ENCODE measurements at places on chromosomes 5 and 9. TPM values are rescaled to one million over a fixed set of nuclear protein-coding genes. Genes with fewer than 3 reads are reported as not detected.
A peak's percentile ranks its signal among the peaks of the same experiment; 100 is the strongest.

DNA sequence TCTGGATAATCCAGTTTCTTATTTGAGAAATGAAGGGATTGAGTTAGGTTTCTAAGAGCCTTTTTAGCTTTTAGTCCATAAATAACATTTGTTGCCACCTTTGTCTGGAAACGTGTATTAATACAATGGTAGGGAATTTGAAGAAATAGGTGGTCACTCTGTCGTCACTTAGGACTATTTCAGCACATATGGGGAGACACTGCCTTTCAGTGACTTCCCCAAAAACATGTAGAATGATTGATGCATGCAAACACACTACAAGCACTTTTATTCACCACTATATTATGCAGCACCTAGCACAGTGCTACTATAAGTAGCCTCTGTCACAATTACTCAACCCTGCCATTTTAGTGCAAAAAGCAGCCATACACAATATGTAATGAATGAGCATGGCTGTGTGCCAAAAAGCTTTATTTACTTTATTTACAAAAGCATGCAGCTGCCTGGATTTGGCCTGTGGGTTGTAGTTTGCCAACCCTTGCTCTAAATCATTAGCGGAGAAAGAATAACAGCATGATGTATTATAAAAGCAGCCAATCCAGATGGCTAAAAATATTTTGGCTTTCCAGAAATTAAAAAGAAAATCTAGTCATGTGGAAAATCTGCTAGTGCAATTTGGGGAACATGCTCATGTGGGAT is 154.2 kb upstream of the HMHB1 start:
- H3K4me1 ChIP-seq, result no peaks in the 10 kb centered on the region
- H3K27ac ChIP-seq, result no peak overlapping the region
- no peaks in the 10 kb centered on the region for H3K36me3 ChIP-seq
- DNase-seq, result no peak
- no peak overlapping the region for H3K4me3 ChIP-seq

GRCh38 chr5:112551419-112552032 is 132.4 kb upstream of the EPB41L4A start:
- no peaks in the 10 kb centered on the region for H3K4me1 ChIP-seq
- no peak overlapping the region for H3K4me3 ChIP-seq
- H3K36me3 ChIP-seq, result no peaks in the 10 kb centered on the region
- no peaks in the 10 kb centered on the region for H3K27me3 ChIP-seq

Gene SLC46A2
- not detected for total RNA-seq

GRCh38 chr5:131794586-131794985 is 2.2 kb downstream of the FNIP1 start:
- H3K27me3 ChIP-seq, result no peaks in the 10 kb centered on the region

GRCh38 chr5:150065346-150065745 is 21.0 kb downstream of the CSF1R start:
- H3K27ac ChIP-seq, result no peak overlapping the region
- H3K27me3 ChIP-seq, result no peaks in the 10 kb centered on the region
- no peak overlapping the region for H3K4me3 ChIP-seq
- peak; percentile 83 for DNase-seq

- no peak overlapping the region for H3K4me3 ChIP-seq
- no peak for DNase-seq
- H3K27ac ChIP-seq, result no peak overlapping the region
- H3K4me1 ChIP-seq, result no peaks in the 10 kb centered on the region
- H3K36me3 ChIP-seq, result no peaks in the 10 kb centered on the region
- H3K27me3 ChIP-seq, result no peaks in the 10 kb centered on the region
Observed at GRCh38 chr5:56279979-56280378, 46.8 kb upstream of the ANKRD55 start.

- H3K36me3 ChIP-seq, result no peaks in the 10 kb centered on the region
- H3K4me1 ChIP-seq, result no peaks in the 10 kb centered on the region
- no peaks in the 10 kb centered on the region for H3K27me3 ChIP-seq
- DNase-seq, result no peak
- peak overlapping the region; percentile 98 for H3K4me3 ChIP-seq
Observed at GRCh38 chr5:65482296-65482735, 596 bp upstream of the ADAMTS6 start.

- H3K4me3 ChIP-seq, result no peak overlapping the region
- no peaks in the 10 kb centered on the region for H3K27me3 ChIP-seq
- DNase-seq, result no peak
- H3K4me1 ChIP-seq, result no peaks in the 10 kb centered on the region
Observed at GRCh38 chr5:170917113-170917512, 55.3 kb downstream of the RANBP17 start.

Gene CD180
- 1.6 TPM for total RNA-seq

DNA sequence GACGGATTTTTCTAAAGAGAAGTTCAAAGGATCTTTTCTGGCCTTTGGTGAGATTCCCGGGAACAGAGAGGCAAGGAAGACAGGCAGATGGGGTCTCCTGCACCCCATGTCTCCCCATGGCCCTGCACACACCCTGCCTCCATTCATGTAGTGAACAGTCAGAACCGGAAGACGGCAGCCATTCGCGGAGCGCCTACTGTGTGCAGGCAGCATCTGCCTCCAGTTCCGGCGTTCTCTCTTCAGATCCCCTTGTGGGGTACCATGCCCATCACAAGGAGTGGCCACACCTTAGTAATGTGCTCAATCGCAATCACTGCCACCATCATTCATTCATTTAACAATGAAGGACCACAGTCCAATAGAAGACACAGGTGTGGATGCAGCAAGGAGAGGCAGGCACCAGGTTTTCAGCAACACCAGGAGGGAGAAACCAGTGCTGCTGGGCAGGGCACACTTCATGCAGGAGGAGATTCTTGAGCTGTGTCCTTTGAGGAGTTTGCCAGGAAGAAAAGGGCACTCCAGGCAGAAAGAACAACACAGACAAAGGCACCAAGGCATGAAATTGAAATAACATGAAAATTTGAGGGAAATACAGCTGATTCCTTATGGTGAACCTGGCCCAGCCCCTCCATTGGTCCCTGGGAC is 171.5 kb upstream of the PHYKPL start:
- H3K4me3 ChIP-seq, result no peak overlapping the region
- no peaks in the 10 kb centered on the region for H3K4me1 ChIP-seq
- no peak overlapping the region for H3K27ac ChIP-seq
- H3K27me3 ChIP-seq, result no peaks in the 10 kb centered on the region

DNA sequence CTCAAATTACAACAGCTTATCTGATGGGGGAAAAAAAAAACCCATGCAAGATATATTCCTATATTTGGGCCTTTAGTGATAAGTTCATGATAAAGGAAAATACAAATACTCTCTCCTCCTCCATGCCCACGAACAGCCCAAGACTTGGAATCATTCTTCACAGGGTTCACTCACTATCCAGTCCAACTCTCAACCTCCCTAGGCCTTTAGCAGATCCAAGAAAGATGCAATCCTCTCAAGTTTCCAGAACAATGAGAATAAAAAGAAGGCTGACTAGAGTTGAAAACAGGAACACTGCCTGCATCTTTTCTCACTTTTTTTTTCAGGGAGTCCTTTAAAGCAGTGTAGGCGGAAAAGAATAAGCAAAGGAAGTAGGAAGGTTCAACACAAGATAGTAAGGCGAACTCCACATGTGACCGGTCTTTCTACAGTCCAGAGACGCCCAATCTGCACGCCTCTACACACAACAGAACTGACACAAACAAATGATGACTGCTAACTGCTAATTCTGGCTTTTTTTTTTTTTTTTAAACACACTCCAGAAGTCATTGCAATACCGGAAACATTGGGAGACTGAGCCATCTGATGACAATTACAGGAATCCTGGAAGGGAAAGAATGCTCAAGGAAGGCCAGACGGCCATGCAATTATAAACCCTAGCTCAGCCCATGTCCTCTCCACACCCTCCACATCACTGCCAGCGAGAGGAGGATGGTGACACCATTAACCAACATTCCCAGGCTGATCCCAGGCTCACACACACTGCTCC is 75.4 kb downstream of the BNC2 start:
- H3K4me3 ChIP-seq, result no peak overlapping the region
- no peaks in the 10 kb centered on the region for H3K27me3 ChIP-seq
- H3K36me3 ChIP-seq, result no peaks in the 10 kb centered on the region
- no peak for DNase-seq

Gene SPINK6
- not detected for total RNA-seq

Gene PRRC1
- total RNA-seq, result 46.2 TPM

DNA sequence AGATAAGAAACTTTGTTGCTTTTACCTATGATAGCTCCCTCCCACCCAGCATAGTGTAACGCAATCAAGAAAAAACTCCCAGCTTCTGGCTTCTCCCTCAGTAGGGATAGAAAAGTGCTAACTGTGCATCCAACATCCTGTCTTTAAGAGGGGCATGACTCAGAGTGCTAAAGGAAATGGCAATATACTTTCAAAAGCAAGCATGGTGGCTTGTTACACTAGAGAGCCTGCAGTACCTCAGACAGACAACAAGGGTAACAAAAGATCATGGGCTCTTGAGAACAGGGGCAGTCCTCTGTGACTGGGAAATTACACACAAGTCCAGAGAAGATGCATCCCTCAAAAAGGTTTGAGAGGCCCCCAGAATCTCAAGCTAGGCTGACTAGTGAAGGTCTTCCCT is 37.8 kb downstream of the PRELID2 start:
- no peak for DNase-seq
- H3K27me3 ChIP-seq, result no peaks in the 10 kb centered on the region
- H3K4me3 ChIP-seq, result no peak overlapping the region
- H3K4me1 ChIP-seq, result no peaks in the 10 kb centered on the region
- no peak overlapping the region for H3K27ac ChIP-seq

GRCh38 chr9:122086873-122087272 is 6.2 kb downstream of the TTLL11 start:
- H3K27ac ChIP-seq, result peak overlapping the region; percentile 57
- H3K36me3 ChIP-seq, result no peaks in the 10 kb centered on the region
- H3K4me3 ChIP-seq, result no peak overlapping the region
- no peaks in the 10 kb centered on the region for H3K27me3 ChIP-seq

Gene PCDHA6
- total RNA-seq, result 0.45 TPM

DNA sequence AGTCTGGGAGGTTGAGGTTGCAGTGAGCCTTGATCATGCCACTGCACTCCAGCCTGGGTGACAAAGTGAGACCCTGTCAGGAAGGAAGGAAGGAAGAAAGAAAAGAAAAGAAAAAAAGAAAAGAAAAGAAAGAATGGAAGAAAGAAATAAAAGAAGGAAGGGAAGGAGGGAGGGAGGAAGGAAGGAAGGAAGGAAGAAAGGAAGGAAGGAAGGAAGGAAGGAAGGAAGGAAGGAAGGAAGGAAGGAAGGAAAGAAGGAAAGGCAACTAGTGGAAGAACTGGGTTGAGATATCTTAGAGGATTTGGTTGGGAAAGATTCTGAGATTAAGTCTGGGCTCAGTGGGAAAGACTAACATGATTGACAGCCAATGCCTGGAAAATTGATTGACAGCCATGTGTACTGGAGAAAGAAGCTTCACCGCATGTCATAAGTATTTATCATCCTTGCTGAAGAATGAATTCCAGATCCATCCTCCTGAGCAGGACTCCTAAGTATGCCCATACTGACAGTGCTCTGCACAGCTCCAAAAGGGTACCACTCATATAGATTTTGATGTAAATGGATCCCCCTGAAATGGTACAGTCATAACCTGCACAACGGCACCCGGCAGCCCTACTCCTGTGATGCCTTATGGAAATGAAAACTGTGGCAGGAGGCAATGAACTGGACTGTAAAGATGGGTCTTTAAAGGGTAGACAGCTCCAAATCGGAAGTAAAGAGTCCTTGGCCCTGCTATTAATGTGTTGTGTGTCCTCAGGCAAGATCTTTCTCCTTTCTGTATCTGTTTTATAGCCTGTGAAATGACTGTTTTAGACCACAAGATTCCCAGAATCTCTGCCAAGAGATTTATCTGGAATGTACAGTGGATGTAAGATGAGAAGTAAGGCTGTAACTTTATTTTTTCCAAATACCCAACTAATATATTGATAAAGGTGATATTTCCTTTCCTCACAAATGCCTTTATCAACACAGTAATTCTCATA is 16.9 kb upstream of the ADRA1B start:
- H3K27me3 ChIP-seq, result no peaks in the 10 kb centered on the region
- H3K4me3 ChIP-seq, result no peak overlapping the region
- H3K27ac ChIP-seq, result no peak overlapping the region
- no peak for DNase-seq

Gene TMEM252
- not detected for total RNA-seq

- H3K27me3 ChIP-seq, result no peaks in the 10 kb centered on the region
- no peak overlapping the region for H3K4me3 ChIP-seq
- H3K27ac ChIP-seq, result no peak overlapping the region
- H3K36me3 ChIP-seq, result no peaks in the 10 kb centered on the region
Observed at GRCh38 chr9:36214571-36214970, 23.9 kb downstream of the CLTA start.

GRCh38 chr9:18632632-18633403 is 158.9 kb downstream of the ADAMTSL1 start:
- H3K27ac ChIP-seq, result peak overlapping the region; percentile 86
- DNase-seq, result peak; percentile 70
- no peaks in the 10 kb centered on the region for H3K27me3 ChIP-seq
- no peaks in the 10 kb centered on the region for H3K36me3 ChIP-seq
- no peak overlapping the region for H3K4me3 ChIP-seq

Gene HRCT1
- 14.2 TPM for total RNA-seq

Gene TRPM6
- total RNA-seq, result 3.6 TPM

GRCh38 chr5:139446956-139447779 is 7.8 kb upstream of the DNAJC18 start:
- no peak overlapping the region for H3K27ac ChIP-seq
- no peak overlapping the region for H3K4me3 ChIP-seq
- H3K36me3 ChIP-seq, result no peaks in the 10 kb centered on the region
- no peaks in the 10 kb centered on the region for H3K27me3 ChIP-seq
- no peak for DNase-seq
- H3K4me1 ChIP-seq, result no peaks in the 10 kb centered on the region

GRCh38 chr5:17743580-17744435 is 109.5 kb downstream of the TAF11L14 start:
- no peak for DNase-seq

GRCh38 chr9:22645893-22646292 is 199.3 kb downstream of the DMRTA1 start:
- H3K4me1 ChIP-seq, result no peaks in the 10 kb centered on the region
- H3K4me3 ChIP-seq, result no peak overlapping the region
- no peak overlapping the region for H3K27ac ChIP-seq
- DNase-seq, result no peak
- no peaks in the 10 kb centered on the region for H3K27me3 ChIP-seq

- DNase-seq, result no peak
- H3K27me3 ChIP-seq, result no peaks in the 10 kb centered on the region
- no peaks in the 10 kb centered on the region for H3K36me3 ChIP-seq
- no peak overlapping the region for H3K27ac ChIP-seq
- no peak overlapping the region for H3K4me3 ChIP-seq
Observed at GRCh38 chr5:14172149-14172795, 29.1 kb downstream of the TRIO start.

DNA sequence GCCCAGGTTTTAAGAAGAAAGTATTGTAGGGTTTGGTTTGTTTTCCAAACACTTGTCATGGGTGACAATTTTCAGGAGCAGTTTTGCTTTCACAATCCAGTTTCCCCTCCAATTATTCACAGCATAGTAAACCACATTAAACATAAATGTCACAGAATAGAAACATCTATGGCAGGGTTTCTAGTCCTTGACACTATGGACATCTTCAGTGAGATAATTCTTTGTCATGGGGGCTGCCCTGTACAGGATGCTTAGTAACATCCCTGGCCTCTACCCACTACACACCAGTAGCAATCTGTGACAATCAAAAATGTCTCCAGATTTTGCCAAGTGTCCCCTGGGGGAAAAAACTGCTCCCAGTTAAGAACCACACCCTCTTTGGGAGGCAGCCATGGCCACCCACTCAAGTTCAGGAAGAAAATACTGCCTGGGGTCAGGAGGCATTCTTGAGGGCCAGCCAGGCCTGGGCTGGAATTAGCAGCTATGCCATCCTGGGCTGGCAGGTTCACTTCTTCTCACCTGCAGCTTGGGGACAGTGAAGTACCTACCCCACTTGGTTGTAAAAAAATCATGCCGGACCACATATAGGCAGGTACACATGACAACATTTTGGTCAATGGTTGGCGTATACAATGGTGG is 116.3 kb downstream of the HSD17B3 start:
- H3K36me3 ChIP-seq, result no peaks in the 10 kb centered on the region
- no peaks in the 10 kb centered on the region for H3K27me3 ChIP-seq
- no peak for DNase-seq
